ENCODE measurements at places on chromosomes 5 and 9. TPM values are rescaled to one million over a fixed set of nuclear protein-coding genes. Genes with fewer than 3 reads are reported as not detected.

- DNase-seq = peak; percentile 49
These were observed 23.5 kb downstream of the FAM114A2 start for GRCh38 chr5:154015071-154015693.

The CAMK2A gene
- total RNA-seq = 21.6 TPM

DNA sequence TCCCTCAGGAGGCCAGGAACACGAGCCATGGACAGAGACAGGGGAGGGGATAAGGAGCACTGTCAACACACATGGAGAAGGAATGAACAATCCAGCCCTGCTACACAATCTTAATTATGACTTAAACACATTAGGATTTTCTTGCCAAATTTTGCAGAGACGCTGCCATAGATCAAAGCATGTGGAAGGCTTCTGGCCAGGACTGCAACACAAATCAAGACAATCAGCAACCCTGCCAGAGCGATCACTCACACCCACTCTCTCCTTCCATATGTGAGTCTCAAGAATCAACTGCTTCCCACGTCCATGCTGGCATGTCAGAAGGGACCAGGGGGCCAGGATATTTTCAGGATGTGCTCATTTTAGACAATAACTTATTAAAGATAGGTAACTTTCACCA, 85.6 kb downstream of the ROR2 start:
- no peak for DNase-seq

- DNase-seq = no peak
These were observed 121.5 kb downstream of the HMHB1 start for GRCh38 chr5:143933451-143933850.

- DNase-seq = no peak
These were observed 147.3 kb upstream of the HMHB1 start for GRCh38 chr5:143664623-143665022.

The TBC1D9B gene
- 29.3 TPM for total RNA-seq

The TMEM215 gene
- not detected for total RNA-seq

- DNase-seq = no peak
These were observed 60.9 kb upstream of the PIP5K1B start for GRCh38 chr9:68643901-68644809.

The SLC25A2 gene
- not detected for total RNA-seq

GRCh38 chr9:129497005-129497812, 123.7 kb downstream of the C9orf50 start:
- peak; percentile 47 for DNase-seq

The GADD45G gene
- 34.8 TPM for total RNA-seq

GRCh38 chr5:153755913-153756500, 265.5 kb downstream of the GRIA1 start:
- DNase-seq = no peak

- no peak for DNase-seq
These were observed 5.4 kb downstream of the SPINK6 start for GRCh38 chr5:148208226-148208625.

DNA sequence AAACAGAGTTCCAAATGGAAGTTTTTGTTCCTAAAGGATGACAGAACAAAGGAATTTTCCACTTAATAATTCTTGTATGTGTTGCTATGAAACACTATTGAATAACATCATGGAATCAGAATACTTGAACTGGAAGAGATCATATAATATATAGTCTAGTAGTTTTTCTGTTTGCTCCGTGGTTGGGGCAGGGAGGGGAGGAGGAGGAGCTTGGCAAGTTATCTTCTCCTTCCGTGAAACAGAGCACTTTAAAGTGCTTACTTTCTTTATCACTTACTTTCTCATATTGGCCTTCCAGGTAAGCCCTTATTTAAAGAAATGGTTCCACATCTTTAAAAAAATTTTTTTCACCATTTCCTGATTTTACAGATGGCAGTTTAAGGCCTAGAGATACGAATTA, 165.9 kb upstream of the TLX3 start:
- no peak for DNase-seq

DNA sequence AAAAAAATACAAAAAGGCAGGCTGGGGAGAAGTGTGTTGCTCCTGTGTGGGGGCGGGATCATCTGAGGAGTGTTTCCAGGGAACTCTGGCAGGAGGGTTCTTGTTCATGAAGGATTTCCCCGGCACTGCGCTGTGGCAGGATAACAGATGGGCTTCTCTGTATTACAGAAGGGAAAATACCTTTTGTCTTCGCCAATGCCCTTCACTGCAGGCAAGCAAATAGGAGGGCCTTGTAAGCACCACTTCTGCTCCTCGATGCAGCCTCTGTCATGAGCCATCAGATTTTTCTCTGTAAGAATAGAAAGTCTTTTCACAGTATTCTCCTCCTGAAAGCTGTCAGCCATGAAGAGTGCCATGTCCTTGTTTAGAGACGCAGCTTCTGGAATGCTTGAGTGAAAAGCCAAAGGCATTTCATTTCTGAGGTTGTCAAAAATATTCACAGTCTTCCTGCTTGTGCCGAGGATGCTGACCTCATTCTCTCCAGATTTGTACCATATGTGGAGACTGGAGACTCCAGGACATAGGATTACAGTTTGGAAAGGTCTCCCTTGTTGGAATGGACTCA, 294.0 kb downstream of the YTHDC2 start:
- no peak for DNase-seq

DNA sequence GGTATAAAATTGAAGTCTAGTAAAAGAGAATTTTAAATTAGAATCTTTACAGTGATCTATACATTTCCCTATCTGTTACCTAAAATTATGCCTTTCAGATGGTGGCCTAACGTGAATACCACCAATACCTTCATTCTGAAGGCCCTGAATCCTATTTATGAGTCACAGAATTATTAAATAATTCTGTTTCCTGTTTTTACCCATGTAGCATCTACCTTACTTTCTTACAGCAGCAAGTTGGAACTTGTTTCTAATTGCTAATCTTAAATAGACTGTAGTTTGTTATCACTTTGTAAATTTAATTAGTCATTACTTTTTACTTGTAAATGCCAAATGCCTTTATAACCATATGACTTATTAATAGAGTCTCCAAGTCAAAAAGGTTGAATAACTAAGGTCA, 135.0 kb downstream of the PDE4D start:
- DNase-seq = no peak

GRCh38 chr5:168072665-168073064, 218.8 kb upstream of the WWC1 start:
- no peak for DNase-seq

GRCh38 chr5:30802961-30803705, 390.4 kb upstream of the CDH6 start:
- DNase-seq = no peak

The OR1Q1 gene
- total RNA-seq = not detected

DNA sequence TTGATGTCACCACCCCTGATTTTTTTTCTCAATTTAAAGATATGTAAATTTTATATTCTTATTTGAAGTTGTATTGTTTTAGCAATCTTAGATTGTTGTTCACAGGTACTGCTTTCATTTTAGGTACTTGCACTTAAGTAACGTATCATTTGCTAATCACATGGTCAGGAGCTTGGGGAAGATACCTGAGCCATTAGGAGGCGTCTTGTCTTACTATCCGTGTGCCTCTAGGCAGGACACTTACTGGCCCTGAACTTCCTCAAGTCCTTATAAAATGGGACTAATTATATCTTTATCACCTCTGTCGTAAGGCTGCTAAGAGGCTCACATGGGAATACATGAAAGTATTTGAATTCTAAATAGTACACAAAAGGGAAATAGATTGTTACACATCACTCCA, 18.5 kb downstream of the ZSWIM6 start:
- DNase-seq = no peak

The ARHGEF37 gene
- 16.7 TPM for total RNA-seq
